ENCODE measurements at places on chromosomes 5 and 9. TPM values are rescaled to one million over a fixed set of nuclear protein-coding genes. Genes with fewer than 3 reads are reported as not detected.

The SPINK7 gene
- 0.47 TPM for total RNA-seq

The UAP1L1 gene
- 1.2 TPM for total RNA-seq

The PCDHB16 gene
- not detected for total RNA-seq

The SLC30A5 gene
- total RNA-seq = 32.8 TPM

The CWC27 gene
- 9.6 TPM for total RNA-seq

The OR1J2 gene
- total RNA-seq = not detected
